ENCODE measurements at places on chromosomes 2 and 18.

DNA sequence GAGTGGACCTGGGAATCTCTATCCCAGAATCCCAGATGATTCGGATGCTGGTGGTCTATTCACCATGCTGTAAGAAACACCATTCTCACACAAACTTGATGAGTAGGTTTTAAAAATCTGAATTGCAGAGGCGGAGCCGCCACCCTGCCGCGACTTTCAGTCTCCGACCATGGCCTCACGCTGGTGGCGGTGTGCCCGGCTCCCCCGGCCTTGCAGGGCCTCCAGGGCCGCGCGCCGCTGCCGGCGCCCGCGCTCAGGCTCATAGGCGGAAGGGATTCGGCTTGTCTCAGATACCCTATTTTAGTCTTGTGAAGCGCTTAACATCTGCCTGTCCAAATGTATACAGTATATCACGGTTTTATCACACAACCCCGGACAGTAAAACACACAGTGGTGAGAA lies 2.6 kb upstream of the PPM1B start:
- H3K4me1 ChIP-seq, result peaks cover 12% of the 10 kb centered on the region
- no peak overlapping the region for H3K27ac ChIP-seq
- H3K36me3 ChIP-seq, result no peaks in the 10 kb centered on the region
- DNase-seq, result no peak

DNA sequence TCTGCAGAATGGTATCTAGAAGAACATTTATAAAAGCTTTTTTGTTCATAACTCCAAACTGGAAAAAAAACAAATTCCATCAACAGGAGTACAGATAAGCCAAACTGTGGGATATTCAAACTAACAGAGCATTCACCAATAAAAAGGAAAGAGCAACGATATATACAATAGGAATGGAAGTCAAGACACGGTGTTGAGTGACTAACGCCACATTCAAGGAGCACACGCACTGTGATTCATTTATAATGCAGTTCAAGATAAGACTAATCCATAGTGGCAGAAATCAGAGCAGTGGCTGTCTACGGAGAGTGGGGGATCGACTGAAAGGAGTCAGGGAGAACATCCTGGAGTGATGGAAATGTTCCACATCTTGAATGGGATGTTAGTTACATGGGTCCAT lies 70.7 kb downstream of the CABYR start:
- no peak overlapping the region for H3K4me3 ChIP-seq
- H3K36me3 ChIP-seq, result no peaks in the 10 kb centered on the region
- H3K27ac ChIP-seq, result no peak overlapping the region
- no peak for DNase-seq

DNA sequence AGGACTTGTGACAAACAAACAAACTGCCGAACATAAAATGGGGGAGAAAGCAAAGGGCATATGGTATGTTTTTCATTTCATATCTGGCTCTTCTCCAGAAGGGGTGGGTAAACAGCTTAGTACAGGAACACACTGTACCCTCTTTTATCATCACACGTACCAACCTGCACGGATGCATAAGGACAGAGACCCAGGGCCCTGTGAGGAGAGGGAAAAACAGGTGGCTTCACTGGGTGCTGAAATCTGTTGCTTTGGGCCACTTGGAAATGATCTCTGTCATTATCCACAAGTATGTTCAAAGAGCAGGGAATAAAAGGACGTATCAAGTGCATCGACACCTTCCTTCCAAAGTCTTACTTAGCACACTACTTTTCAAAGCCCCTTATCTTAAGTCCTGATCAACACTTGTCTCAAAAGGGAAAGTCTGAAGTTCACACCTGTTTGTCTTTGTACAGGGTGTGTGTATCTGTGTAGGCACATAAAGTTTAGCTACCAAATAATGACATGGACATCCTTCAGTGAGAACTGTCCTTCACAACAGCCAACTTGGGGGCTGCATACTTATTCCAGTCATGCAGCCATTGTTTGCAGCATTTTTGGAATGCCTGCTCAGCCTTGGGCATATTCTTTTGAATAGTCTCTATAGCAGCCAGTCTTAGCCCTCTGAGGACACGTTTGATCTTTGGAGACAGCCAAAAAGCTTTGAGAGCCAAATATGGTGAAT lies 60.6 kb downstream of the IRS1 start:
- no peaks in the 10 kb centered on the region for H3K36me3 ChIP-seq
- DNase-seq, result no peak
- no peaks in the 10 kb centered on the region for H3K4me1 ChIP-seq

DNA sequence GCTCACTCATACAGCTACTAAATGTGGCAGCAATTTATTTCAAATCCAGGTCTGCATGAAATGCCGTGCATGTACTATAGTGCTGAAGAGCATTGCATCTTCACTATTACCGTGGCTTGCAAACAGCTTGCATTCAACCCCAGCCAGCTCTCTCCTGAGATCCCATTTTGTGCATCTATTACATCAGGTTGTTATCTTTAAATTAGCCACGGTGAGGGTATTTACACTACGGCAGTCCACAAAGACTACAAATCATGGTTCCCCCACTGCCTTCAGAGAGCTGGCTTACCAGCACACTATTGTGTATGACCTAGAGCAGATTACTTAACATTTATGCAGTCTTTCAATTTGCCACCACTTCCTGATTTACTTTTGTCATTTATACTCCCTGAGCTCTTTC lies 621.3 kb upstream of the LRATD1 start:
- no peak for DNase-seq
- no peak overlapping the region for H3K27ac ChIP-seq
- no peaks in the 10 kb centered on the region for H3K36me3 ChIP-seq
- H3K4me1 ChIP-seq, result no peaks in the 10 kb centered on the region

- no peaks in the 10 kb centered on the region for H3K4me1 ChIP-seq
- H3K27ac ChIP-seq, result no peak overlapping the region
- H3K4me3 ChIP-seq, result no peak overlapping the region
- peaks cover 50% of the 10 kb centered on the region for H3K27me3 ChIP-seq
- no peaks in the 10 kb centered on the region for H3K36me3 ChIP-seq
Observed at GRCh38 chr2:131036269-131036668, 57.0 kb downstream of the FAM168B start.

DNA sequence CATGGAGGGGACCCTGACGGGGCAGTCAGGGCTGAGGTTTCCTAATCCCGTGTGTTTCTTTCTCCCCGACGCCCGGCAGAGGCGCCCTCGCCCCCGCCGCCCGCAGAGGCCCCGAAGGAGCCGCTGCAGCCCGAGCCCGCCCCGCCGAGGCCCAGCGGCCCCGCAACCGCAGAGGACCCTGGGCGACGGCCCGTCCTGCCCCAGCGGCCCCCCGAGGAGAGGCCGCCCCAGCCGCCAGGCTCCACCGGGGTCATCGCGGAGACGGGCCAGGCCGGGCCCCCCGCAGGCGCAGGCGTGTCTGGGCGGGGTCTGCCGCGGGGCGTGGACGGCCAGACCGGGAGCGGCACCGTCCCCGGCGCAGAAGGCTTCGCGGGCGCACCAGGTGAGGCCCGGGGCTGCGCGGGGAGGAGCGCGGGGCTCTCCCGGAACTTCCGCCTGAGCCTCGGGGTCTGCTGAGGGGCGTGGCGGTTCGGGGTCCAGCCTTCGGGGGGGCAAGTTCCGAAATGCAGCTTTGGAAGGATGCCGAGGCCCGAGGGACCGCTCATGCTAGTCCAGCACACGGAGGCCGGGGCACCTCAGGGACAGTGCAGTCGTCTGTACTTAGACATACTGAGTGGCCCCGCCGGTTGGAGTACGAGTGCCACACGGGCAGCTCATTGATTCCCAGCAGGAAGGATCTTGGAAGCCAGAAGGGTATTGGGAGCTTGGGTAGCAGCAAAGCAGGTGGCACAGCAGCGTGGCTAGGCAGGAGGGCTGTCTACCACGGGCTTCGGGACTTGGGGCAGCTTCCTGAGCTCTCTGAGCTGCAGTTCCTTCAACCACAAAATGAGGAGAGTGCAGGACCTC lies 60.1 kb downstream of the EMILIN2 start:
- peaks cover 3% of the 10 kb centered on the region for H3K36me3 ChIP-seq
- H3K4me1 ChIP-seq, result peaks cover 13% of the 10 kb centered on the region
- H3K4me3 ChIP-seq, result peak overlapping the region; percentile 56
- peak; percentile 24 for DNase-seq
